ENCODE measurements at places on chromosomes 3 and 15.

- no peak for DNase-seq
These were observed 10.0 kb downstream of the DUOX1 start for GRCh38 chr15:45139770-45140169.

DNA sequence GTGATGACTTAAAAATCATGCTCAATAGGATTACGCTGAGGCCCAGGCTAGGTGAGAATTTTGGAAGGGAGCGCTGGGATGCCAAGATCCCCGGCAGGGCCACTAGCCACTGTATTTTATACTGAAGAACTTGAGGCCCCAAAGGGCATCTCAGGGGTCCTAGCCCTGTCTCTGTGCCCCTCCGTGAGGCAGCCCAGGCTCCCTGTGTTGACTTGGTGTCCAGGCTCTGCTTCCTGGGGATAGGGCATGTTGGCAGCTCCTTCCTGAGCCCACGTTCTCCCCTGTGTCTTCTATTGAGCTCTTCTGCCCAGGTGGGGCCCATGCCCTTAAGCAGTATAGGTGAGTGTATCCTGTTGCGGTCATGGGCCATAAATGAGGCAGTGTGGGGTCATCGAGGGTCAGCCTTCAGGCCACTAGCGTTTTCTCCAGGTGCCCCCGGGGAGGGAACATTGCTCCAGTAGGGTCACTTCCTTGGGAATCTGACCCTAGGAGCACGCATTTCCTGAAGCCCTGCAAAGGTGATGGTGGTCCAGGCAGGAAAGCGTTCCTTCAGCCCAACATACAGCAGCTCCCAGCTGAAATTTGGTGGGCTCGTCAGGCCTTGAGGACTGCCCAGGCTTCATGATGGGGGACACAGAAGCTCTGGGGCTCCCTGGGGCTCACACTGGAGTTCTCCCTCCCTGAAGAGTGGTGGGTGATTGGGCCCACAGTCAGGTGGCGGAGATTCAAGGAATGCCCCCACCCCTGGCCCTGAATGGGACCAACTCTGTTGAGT is 189.4 kb downstream of the UBE3A start:
- peak; percentile 0 for DNase-seq

DNA sequence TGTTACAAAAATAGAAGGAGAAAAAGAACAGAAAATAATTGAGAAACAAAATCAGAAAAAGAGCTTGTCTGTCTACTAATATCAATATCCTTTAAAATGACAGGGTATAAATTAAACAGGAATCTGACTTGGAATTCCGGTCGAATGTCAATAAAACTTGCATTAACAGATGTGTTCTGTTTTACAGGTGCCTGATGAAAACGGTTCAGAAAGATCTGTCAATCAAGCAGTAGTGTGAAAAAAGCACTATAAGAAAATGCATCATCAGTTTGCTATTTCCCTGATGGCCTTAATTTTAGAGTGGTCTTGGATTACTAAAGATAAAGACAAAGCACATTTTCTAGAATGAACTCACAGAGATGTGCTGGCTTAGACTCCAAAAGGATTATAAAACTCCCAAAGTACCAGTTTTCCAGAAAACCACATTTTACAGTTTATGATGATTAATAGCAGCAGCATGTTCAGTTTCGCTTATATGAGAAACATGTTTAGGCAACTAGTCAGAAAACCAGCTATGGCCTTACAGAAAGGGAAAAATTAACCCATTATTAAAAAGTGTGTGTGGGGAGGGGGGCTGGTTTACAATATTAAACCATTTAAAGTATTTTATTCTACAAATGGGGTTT is 8.2 kb upstream of the C3orf38 start:
- DNase-seq: no peak

DNA sequence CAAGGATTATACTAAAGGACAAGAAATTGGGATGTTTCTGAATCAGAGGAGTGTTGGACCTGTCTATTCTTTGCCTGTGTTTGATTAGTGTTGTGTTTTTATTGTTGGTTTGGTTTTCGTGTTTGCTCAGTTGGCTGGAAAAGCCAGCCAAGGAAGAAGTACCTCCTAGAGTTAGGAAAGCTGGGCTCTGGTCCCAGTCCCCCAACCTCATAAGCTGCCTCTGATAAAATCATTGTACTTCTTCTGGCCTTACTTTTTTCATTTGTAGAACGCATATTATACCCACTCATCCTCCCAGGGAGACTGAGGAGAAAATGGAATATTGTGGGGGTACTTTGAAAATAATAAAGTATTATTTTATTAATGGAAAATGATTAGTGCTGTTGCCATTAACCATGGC is 177.4 kb upstream of the TRIM42 start:
- no peak for DNase-seq

- DNase-seq: peak; percentile 32
These were observed 916 bp downstream of the IDH3A start for GRCh38 chr15:78149805-78150751.

- DNase-seq: no peak
These were observed 186.3 kb downstream of the FEZF2 start for GRCh38 chr3:62187022-62187431.

DNA sequence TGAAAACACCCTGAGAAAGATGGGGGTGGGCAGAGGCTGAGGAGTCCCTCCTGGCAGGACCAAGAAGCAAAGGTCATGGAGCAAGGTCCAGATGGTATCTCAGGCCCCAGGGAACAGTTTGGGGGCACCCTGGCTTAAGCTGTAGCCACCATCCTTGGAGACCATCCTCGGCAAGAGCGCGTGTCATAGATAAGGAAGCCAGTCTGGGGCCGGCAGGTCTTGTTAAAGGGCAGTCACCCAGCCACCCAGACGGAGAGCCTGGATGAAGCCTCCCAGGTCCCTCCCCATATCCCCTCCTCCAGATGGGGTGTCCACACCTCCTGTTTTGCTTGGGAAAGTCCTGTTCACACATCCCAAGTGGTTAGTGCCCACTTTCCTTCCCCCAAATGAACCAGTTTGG is 191.1 kb downstream of the KLF13 start:
- DNase-seq: no peak

DNA sequence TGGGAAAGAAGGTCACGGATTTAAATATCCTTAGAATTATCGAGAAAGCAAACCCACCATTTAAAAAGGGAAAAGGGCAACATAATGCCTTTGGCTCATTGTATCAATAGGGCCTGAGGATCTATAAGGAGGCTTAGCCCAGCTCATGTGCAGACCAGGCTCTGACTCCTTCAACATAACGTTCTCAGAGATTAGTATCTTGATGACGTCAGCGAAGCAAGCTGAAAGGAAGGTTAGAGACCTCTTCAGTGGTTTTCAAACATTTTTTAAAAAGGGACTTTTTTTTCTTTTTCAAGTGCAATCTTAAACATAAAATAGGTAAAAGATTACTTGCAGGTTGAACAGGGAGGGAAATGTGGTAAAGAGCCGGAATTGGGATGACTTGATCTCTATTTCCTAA is 463.9 kb upstream of the ADAMTS9 start:
- no peak for DNase-seq

GRCh38 chr3:58536501-58537411 is at the start of gene ACOX2:
Gene ACOX2 (minus strand): TSS chr3:58537190. CDS start chr3:58535106, 2,084 bp downstream.
- no peak for DNase-seq

GRCh38 chr3:136658946-136659682 is 93.1 kb downstream of the STAG1 start:
- no peak for DNase-seq

- DNase-seq: no peak
These were observed 1.9 kb downstream of the PCLAF start for GRCh38 chr15:64379216-64379960.

DNA sequence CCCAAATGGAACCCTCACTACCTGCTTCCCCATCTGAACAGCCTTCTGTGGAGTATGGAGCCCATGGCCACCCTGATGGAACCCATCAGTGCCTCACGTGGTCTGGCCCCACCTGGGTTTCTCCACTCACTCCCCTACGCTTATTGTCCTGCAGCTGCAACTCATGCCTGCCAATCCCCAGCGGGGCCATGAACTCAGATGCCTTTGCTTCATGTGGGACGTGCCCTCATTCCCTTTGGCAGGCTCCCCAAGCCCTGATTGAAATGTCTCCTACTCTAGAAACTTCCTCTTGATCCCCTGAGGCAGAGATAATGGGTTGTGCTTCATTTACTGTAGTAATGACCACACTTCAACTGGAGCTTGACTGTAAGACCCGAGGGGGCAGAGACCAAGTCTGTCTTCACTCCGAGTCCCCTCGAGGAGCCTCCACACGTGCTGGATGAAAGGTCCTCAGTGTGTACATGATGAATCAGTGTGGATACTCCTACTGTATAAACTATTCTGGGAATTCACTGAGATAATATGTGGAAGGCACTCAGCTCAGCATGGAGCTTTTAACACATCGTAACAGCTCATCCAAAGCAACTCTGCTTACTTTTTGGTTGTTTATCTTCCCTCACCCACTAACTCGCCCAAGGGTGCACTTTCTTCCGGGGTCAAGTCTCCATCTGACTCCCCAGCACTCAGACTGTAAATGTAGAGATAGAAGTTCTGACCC is 232.8 kb upstream of the BHLHE40 start:
- DNase-seq: no peak

DNA sequence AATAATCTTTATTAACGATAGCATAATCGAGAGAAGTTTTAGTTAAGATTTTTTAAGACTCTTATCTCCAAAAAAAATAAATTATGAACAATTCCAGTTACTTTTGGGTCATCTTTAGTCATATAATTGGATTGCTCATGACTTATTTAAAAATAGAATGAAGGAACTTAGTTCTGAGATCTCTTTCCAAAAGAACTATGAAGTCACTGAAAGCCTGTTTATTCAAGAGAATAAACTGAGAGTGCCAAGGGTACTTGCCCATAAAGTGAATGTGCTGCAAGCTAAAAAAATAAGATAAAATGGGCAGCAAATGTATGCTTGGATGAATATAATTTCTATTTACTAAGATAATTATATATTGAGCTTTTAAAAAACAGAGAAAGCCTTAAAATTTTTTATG is 176.5 kb upstream of the PLSCR5 start:
- DNase-seq: no peak

DNA sequence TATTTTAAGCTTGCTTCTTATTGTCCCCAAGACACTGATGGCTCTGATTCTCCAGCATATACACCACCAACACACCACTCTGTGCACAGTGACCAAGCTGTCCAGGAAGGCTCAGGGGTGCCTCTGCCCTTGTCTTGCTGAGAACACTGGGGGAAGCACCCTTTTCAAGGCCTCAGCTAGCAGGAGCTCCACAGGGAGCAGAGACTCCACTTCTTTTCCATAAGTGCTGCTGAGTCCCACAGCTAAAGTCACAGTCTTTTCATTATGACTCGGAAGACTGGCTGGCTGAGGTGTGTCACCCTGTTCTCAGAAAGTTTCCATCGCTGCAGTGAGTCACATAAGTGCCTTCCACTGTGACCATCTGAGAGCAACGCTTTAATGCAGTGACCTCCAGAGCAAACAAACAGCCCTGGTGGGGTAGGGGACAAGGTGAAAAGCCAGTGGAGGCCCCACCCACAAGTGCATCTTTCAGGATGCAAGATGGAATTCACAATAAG is 226.9 kb upstream of the CHRNA7 start:
- no peak for DNase-seq

DNA sequence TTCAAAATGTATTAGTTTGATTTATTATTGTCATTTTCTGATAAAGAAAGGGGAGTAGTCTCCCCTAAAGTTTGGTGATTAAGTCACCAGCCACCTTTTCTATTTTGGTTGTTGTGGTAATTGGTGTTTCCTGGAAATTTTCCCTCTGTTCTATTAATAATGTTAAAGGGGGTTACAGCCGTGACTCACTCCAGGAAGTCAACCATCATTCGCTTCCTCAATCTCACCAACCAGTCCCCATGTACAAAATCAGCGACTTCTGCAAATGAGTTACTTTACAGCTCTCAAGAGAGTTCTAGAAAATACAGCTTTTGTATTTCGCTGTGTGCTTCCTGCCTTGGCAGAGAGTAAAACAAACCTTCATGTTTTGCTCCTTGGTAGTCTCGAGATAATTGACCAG is 285.1 kb downstream of the LPP start:
- DNase-seq: no peak

GRCh38 chr3:4753073-4753691 is 226.1 kb upstream of the BHLHE40 start:
- no peak for DNase-seq

DNA sequence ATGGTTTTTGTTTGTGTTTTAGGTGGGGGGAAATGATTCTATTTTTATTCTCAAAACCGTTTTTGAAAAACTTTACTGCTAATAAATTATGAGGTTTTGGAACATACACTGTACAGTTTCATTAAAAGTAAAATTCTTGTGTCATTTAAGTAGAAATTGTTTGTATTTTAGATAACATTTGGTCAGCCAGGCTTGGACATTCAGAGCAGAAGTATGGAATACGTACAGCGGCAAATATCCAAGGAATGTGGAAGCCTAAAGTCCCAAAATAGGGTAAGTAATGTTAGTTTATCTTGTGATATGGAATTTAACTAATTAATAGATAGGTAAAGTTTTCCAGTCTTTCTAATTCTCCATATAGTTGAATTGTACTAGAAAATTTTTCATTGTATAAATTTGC is 96.6 kb downstream of the SPRED1 start:
- no peak for DNase-seq
